LNCaP clone FGC (cell line): ENCODE measurements at places on chromosomes 6 and 20.

- DNase-seq = no peak
Observed at GRCh38 chr20:60851826-60852704, 400.0 kb upstream of the CDH4 start.

DNA sequence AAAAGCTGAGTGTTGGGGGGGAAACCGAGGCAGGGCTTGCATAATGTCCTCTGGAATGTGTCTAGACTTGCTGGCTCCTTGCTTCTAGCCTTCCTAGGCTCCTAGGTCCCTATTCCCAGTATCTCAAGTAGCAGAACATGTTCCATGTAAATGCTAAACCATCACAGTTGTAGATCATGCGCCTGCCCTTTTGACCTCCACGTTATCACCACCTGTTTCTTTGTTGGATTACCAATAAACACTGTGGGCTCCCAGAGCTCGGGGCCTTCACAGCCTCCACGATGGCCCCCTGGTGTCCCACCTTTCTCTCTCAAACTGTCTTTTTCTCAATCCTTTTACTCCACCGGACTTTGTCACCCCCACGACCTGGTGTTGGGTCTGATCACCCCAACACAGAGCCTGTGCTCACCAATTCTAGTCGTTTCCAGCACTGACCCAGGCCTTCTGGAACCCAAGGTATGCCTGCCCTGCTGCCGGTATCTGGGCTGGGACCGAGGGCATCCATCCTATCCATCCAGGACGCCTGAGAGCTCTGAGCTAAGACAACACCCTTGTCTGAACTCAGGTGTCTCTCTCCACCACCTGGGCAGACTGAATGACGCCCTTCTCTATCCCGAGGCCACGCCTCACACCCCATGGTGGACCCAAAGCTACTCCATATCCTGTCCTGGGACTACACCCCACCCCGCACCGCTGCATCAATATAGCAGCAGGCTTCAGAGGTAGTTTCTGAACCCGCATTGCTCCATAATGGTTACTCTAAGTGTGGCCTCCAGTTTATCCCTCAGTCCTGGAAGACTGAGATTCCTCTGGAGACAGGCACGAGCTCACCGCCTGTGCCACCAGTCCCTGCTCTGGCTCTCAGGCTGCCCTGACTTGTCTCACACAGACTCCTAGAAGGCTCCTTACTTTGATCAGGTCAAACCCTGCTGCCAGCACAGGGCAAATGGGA, 9.3 kb upstream of the PRR18 start:
- no peak for DNase-seq

- no peak for DNase-seq
Observed at GRCh38 chr6:16472349-16473069, 234.1 kb downstream of the GMPR start.

DNA sequence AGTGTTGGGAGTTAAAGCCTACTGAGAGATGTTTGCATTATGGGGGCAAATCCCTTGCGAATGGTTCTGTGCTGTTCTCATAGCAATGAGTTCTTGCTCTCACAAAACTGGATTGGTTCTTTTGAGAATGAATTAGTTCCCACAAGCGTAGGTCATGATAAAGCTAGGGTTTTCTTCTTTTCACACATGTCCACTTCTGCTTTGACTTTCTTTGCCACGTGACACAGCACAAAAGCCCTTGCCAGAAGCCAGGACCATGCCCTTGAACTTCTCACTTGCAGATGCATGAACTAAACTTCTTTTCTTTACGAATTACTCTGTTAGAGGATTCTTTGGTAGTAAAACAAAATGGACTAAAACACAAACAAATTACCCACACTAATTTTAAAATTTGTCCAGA, 922.8 kb downstream of the EPHA7 start:
- no peak for DNase-seq

- DNase-seq = no peak
Observed at GRCh38 chr6:25714765-25715164, 39.8 kb upstream of the SLC17A4 start.

DNA sequence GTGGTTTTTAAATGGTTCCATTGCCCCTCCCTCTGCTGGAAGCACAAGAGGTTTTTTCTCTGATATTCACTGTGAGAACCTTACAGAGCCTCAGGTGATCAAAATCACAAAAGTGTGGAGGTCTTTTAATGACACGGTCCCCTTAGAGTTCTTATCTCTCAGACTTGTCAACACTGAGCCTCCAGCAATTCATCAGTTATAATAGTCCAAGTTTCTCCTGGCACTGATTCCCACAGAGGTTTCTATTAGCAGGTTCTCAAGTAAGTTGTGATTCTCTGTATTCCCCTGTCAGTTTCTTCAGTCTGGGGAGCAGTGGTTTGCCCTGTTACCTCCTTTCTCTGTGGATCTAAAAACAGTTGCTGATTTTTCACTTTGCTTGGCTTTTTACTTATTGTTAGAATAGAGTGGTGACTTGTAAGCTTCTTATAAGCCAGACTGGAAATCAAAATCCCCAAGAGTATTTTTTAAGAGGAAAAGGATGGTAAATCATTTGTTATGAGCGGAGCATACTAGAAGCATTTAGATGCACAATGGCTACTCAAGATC, 157.4 kb upstream of the BMP5 start:
- no peak for DNase-seq

- peak; percentile 71 for DNase-seq
Observed at GRCh38 chr6:27374824-27375612, 13.5 kb upstream of the ZNF391 start.

GRCh38 chr6:23301556-23301955, 732.2 kb downstream of the HDGFL1 start:
- DNase-seq = no peak

DNA sequence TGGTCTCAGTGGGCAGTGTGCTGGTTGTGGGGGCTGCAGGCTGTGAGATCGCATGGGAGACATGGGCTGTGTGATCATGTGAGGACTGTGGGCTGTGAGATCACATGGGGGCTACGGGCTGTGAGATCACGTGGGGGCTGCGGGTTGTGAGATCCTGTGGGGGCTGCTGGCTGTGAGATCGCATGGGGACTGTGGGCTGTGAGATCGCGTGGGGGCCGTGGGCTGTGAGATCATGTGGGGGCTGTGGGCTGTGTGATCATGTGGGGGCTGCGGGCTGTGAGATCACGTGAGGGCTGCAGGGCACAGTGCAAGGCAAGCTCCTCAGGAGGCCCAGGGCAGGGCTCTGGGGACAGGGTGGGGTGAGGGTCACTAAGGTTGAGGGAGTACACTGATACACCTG, 140.5 kb upstream of the CST7 start:
- no peak for DNase-seq

GRCh38 chr6:33633462-33634158, 12.5 kb downstream of the ITPR3 start:
- no peak for DNase-seq

- peak; percentile 89 for DNase-seq
Observed at GRCh38 chr6:17851001-17851719, 136.3 kb downstream of the KIF13A start.

GRCh38 chr6:31350196-31351032, 6.6 kb downstream of the HLA-B start:
- DNase-seq = no peak

- no peak for DNase-seq
Observed at GRCh38 chr20:42110301-42110700, 492.1 kb upstream of the CHD6 start.

DNA sequence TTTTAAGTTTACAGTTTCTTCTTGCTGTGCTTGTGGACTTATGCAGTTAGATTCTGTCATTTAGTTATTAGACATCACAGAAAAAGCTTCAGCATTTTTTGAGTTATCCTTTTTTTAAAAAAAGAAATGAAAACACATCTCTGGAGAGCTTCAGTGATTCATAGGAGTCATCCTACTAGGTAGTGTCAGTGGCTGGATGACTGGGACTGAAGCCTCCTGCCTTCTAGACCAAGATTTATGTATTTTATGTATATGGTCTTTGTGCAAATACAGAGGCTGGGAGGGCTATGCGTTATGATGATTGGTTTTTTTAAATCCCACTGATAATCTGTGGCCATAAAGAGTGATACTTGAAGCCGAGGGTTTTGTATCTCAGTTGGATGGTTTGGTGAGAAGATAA, 125.9 kb upstream of the JAG1 start:
- no peak for DNase-seq

GRCh38 chr6:100167585-100167984, 173.6 kb upstream of the MCHR2 start:
- no peak for DNase-seq

- DNase-seq = no peak
Observed at GRCh38 chr6:102911571-102911970, 1518.1 kb downstream of the GRIK2 start.

DNA sequence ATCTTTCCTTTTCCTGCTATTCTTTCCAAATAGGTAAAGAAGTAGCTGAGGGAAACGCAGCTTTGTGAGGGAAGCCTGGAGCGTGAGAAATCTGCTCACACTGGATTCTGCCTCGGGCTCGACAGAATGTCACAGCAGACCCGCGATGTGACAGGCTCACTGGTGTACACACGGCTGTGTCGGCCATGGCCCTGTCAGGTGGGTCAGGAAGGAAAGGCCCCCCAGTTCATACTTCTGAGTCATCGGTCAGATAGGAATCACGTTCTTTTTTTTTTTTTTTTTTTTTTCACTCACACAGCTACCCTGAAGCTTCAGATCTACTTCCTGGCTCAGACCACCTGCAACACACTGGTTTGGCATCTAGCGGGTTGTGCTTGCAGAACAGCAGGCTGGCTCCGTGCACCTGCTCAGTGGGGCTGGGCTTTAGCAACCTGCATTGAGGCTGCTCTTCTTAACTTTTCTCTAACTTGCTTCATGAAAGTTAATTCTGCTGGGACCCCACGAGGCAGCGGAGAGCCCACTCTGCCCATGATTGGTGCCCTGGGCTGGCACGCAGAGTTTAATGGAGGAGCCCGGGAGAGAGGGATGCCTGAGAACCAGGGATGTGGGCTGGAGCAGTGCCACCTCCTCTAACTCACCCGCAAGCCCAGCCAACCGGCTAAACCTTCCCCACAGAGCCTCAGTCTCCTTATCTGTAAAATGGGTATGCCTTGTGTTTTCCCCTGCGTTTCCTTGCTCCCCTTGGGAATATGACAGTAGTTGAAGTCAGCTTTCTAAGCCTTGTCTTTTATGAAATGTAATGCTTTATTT, 61.5 kb upstream of the FNDC1 start:
- DNase-seq = no peak

- DNase-seq = no peak
Observed at GRCh38 chr6:154721460-154721859, 11.8 kb upstream of the SCAF8 start.

- no peak for DNase-seq
Observed at GRCh38 chr20:53657732-53658131, 64.1 kb upstream of the ZNF217 start.

DNA sequence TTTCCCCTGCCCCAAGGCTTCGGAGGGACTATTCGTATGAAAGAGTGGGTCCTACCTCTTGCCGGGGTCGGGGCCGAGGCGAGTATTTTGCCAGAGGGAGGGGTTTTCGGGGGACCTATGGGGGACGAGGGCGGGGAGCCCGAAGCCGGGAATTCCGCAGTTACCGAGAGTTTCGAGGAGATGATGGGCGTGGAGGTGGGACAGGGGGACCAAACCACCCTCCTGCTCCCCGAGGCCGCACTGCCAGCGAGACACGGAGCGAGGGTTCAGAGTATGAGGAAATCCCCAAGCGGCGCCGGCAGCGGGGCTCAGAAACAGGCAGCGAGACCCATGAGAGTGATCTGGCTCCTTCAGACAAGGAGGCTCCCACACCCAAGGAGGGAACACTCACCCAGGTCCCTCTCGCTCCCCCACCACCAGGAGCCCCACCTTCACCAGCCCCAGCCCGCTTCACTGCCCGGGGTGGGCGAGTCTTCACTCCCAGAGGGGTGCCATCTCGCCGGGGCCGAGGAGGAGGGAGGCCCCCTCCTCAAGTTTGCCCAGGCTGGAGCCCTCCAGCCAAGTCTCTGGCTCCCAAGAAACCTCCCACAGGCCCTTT, 11.3 kb downstream of the PRRC2A start:
- no peak for DNase-seq

GRCh38 chr6:35311390-35312075, 13.9 kb downstream of the DEF6 start:
- no peak for DNase-seq

GRCh38 chr20:49966861-49967260, 15.9 kb upstream of the SNAI1 start:
- no peak for DNase-seq

- DNase-seq = no peak
Observed at GRCh38 chr20:44765701-44766347, 20.2 kb downstream of the KCNK15 start.

- no peak for DNase-seq
Observed at GRCh38 chr20:50039706-50040431, 57.1 kb downstream of the SNAI1 start.

GRCh38 chr20:62482146-62482809, 6.5 kb upstream of the GATA5 start:
- no peak for DNase-seq

DNA sequence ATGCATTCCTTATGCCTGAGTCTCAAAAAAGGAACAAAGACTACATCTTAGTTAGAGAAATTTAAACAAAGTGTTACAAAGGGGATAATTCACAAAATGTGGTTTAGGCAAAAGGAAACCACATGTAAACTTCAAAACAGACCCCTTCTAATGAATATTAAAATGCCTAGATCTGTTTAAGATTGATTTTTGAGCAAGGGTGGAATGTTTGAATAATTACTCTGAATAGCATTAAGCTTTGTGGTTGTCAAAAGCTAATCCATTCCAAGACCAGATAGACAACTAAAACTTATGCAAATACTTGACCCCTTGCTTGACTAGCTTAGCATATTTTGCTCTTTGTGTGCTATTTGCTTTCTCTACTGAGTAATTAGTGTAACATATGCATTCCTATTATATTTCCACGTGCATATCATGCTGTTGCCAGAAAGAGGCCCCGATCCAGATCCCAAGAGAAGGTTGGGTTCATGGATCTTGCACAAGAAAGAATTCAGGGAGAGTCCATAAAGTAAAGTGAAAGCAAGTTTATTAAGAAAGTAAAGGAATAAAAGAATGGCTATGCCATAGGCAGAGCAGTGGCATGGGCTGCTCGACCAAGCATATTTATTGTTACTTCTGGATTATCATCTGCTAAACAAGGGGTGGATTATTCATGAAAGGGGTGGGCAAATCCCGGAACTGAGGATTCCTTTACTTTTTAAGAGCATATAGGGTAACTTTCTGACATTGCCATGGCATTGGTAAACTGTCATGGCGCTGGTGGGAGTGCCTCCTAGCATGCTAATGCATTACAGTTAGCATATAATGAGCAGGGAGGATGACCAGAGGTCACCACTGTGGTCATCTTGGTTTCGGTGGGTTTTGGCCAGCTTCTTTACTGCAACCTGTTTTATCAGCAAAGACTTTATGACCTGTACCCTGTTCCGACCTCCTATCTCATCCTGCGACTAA, 1193.4 kb upstream of the EYS start:
- DNase-seq = no peak

- DNase-seq = no peak
Observed at GRCh38 chr20:62792182-62792939, 3.9 kb upstream of the MRGBP start.

- DNase-seq = no peak
Observed at GRCh38 chr20:20399531-20400500, 31.9 kb downstream of the INSM1 start.

GRCh38 chr6:24522228-24523176, 27.7 kb downstream of the ALDH5A1 start:
- no peak for DNase-seq
